Fibroblast of lung (primary cell): ENCODE measurements at places on chromosomes 3 and 15. TPM values are rescaled to one million over a fixed set of nuclear protein-coding genes. Genes with fewer than 3 reads are reported as not detected.

Gene ARL8B
- total RNA-seq: 56.0 and 74.8 TPM in 2 replicates

GRCh38 chr3:120457827-120458226 lies 7.0 kb upstream of the FSTL1 start:
- no peaks in the 10 kb centered on the region for H3K27me3 ChIP-seq
- no peaks in the 10 kb centered on the region for H3K36me3 ChIP-seq
- no peak overlapping the region for H3K27ac ChIP-seq
- no peak for DNase-seq
- no peak overlapping the region for H3K4me3 ChIP-seq
- no peaks in the 10 kb centered on the region for H3K4me1 ChIP-seq

DNA sequence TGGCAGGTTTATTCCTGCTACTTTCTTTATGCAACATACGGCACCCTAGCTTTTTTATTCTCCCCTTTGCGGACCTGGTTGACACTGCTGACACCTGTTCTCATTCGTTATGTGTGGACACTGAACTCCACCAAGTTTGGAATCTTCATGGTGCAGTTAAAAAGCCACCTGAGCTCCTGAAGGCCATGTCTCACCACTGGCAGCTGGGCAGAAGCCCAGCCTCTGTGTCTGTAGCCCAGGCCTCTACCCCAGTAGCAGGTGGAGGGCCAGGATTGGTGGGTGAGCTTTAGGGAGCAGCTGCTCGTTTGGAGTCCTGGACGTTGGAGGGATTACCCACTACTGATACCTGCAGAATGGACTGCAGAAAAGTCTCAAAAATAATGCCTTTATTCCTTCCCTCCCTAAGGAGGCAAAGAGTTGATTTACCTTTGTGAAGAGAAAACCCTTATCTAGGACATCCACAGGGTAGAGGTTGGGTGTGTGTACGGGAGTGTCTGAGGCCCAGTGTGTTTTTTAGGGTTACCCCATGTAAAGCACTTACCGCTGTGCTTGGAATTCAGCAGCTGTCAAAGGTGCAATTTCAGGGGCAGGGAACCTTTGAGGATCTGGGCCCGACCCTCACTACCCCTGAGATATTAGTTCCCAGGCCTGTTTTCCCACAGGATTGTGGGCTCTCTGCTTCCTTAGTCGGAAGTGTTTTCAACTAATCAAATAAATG lies 637 bp upstream of the CCNDBP1 start:
- no peak for DNase-seq
- no peaks in the 10 kb centered on the region for H3K27me3 ChIP-seq
- H3K36me3 ChIP-seq: peaks cover 3% of the 10 kb centered on the region
- H3K27ac ChIP-seq: no peak overlapping the region
- H3K4me3 ChIP-seq: no peak overlapping the region

- H3K27me3 ChIP-seq: no peaks in the 10 kb centered on the region
- H3K27ac ChIP-seq: no peak overlapping the region
- H3K4me3 ChIP-seq: no peak overlapping the region
- H3K36me3 ChIP-seq: no peaks in the 10 kb centered on the region
These were observed 15.3 kb downstream of the SCG3 start for GRCh38 chr15:51696566-51696965.

GRCh38 chr3:154718053-154718452 lies 288.1 kb upstream of the GPR149 start:
- no peaks in the 10 kb centered on the region for H3K4me1 ChIP-seq
- no peak overlapping the region for H3K4me3 ChIP-seq
- no peaks in the 10 kb centered on the region for H3K27me3 ChIP-seq
- no peaks in the 10 kb centered on the region for H3K36me3 ChIP-seq
- H3K27ac ChIP-seq: no peak overlapping the region

DNA sequence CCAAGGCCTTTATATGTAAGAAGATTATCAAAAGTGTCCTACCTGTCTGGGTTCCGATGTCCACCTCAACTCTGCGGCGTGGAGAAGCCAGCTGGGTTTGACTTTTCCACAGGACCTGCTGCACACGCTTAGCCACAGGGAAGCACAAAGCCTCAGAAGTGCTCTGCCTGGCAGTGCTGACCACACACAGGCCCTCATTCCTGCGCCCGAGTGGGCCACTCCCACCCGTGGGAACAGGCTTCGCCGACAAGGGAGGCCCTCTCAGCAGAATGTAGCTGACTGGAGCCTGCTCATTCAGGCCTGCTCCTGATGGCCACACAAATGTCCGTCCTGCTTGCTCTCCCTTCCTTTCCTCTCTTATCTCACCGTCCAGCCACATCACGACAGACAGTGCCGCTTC lies 221.4 kb upstream of the LRRN1 start:
- H3K4me3 ChIP-seq: no peak overlapping the region
- no peak for DNase-seq
- no peak overlapping the region for H3K27ac ChIP-seq
- H3K4me1 ChIP-seq: no peaks in the 10 kb centered on the region

Gene TMCO5A
- total RNA-seq: not detected in 2 replicates

Gene ROPN1B
- not detected in 2 replicates for total RNA-seq

DNA sequence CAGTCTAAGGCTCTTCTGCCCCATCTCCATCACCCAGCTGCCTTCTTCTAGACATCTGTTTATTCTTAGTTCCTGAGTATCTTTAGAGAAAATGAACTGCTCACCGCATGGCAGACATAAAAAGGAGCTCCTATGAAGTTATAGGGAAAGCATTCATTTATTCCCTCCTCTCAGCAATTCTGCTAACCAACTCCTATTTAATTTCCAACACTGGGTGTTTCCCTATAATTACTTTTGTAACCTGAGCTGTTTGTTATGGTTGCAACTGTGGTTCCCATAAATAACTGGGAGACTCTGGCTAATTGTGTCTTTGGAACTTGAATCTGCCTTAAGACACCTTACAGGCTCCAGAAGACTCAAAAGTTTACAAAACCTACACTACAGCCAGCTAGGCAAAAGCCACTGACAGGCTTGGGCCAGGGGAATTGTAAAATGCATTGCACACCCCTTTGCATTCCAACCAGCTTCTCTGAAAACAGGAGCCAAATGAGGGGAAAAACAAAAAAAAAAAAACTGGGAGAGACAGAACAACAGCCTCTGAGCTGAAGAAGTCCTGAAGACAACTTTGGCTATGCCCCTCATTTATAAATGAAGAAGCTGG lies 231.5 kb upstream of the FEZF2 start:
- H3K27ac ChIP-seq: peak overlapping the region; percentile 85
- no peaks in the 10 kb centered on the region for H3K27me3 ChIP-seq
- peak; percentile 51 for DNase-seq
- peaks cover 47% of the 10 kb centered on the region for H3K4me1 ChIP-seq

DNA sequence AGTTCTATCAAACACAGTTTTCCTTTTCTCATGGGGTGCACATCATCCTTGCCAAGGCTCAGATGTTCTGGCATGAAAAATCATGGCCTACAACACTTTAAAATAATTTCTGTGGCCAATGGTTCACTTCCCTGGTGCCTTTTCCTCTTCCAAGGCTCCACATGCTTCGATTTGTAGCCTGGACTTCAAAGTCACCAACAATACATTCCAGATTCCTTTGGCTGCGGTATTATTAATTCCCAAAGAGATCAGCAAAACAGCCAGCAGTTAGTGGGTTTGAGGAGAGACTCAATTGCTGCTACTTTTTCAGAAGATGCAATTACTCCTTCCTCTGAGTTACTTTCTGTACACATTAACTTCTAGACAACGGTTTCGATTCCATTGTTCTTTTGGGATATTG lies 80.3 kb upstream of the CCDC80 start:
- no peaks in the 10 kb centered on the region for H3K4me1 ChIP-seq
- H3K36me3 ChIP-seq: no peaks in the 10 kb centered on the region
- no peak overlapping the region for H3K4me3 ChIP-seq
- DNase-seq: no peak
- H3K27ac ChIP-seq: no peak overlapping the region

Gene DAPK2
- 8.0 and 14.4 TPM in 2 replicates for total RNA-seq

DNA sequence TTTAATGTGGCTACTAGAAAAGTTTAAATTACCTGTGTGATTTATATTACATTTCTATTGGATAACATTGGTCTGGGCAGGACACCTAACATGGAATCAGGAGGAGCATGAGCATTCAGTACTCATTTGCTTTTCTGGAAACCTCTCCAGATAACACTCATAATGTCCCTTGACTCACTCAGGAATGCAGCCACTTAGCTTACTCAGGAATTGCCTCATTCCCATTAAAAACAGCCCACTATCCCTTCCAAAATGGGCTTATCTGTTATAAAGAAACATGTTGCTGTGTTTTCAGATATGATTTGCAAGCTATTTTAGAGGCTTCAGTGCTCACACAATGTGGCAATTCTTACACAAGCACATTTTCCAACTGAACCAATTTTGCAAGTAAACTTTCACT lies 17.1 kb downstream of the GBE1 start:
- no peaks in the 10 kb centered on the region for H3K27me3 ChIP-seq
- H3K4me3 ChIP-seq: no peak overlapping the region
- peaks cover 16% of the 10 kb centered on the region for H3K4me1 ChIP-seq
- peak; percentile 97 for DNase-seq
- H3K27ac ChIP-seq: peak overlapping the region; percentile 88

DNA sequence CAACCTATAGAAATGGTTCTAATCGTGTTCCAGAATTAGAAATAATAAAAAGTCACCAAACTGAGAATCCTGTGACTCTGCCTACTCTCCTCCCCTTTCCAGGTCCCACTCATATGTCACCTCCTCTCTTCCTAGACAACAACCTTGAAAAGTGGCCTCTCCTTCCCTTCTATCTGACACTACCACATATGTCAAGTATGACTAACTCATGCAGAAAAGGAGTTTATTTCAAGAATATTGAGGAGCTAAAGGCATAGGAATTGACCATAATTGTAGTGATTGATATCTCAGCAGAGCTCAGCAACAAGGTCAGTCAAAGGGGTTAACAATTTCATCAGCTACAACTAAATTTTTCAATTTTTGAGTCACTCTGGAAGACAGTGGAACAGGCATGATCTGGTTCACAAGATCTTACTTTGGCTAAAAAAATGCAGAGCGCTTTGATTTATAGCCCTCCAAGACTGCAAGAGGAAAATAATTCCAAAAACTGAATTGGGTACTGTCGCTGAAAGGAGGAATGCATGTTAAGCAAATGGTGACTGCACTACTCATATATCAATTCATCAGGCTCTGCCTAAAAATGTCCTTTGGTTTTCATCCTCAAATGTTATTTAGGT lies 160.6 kb upstream of the ARHGEF26 start:
- H3K4me3 ChIP-seq: no peak overlapping the region
- no peak for DNase-seq
- no peaks in the 10 kb centered on the region for H3K36me3 ChIP-seq
- H3K27ac ChIP-seq: no peak overlapping the region

DNA sequence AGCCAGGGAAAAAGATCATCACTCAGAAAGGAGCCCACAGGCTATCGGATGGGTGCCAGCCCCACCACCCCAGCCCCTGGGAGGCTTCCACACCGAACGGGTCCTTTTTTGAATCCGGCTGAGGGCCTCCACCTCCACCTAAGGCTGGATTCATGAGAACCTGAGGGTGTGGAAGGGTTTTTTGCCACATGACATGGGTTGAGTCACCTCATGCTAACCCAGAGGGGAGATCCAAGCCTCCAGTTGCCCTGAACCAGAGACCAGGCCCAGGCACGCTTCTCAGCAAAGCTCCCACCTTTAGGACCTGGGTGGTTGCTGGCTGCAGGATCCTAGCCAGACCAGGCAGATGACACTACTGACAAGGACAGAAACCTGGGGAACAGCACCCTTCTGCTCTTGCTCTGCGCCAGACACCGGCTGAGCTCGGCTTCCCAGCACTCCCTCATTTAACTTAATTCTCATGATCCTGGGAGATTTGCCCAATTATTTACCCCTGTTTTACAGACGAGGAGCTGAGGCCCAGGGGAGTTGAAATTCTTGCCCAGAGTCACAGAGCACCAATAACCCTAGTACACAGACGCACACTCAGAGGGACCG lies 25.6 kb downstream of the DUSP7 start:
- no peaks in the 10 kb centered on the region for H3K4me1 ChIP-seq
- no peak overlapping the region for H3K4me3 ChIP-seq
- H3K36me3 ChIP-seq: no peaks in the 10 kb centered on the region
- H3K27ac ChIP-seq: no peak overlapping the region
- DNase-seq: no peak
- H3K27me3 ChIP-seq: no peaks in the 10 kb centered on the region

DNA sequence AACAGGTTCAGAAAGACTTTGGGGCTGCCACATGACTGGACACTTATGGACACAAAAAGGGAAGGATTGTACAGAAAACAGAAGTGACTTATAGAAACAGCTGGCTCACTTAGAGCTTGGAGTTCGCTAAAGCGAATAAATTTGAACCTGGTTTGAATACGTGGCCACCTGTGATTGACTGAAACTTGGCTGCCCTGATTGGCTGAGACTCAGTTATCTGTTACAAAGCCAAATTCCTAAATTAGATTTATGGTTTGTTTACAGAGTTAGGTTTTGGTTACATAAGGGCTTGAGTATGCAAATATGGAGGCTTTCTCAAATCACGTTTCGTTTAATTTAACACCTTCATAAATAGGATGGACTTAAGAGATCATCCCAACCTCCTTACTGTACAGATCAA lies 270.2 kb downstream of the THSD4 start:
- H3K27me3 ChIP-seq: no peaks in the 10 kb centered on the region
- peak; percentile 23 for DNase-seq
- H3K36me3 ChIP-seq: no peaks in the 10 kb centered on the region
- H3K4me1 ChIP-seq: peaks cover 10% of the 10 kb centered on the region
- H3K27ac ChIP-seq: no peak overlapping the region

DNA sequence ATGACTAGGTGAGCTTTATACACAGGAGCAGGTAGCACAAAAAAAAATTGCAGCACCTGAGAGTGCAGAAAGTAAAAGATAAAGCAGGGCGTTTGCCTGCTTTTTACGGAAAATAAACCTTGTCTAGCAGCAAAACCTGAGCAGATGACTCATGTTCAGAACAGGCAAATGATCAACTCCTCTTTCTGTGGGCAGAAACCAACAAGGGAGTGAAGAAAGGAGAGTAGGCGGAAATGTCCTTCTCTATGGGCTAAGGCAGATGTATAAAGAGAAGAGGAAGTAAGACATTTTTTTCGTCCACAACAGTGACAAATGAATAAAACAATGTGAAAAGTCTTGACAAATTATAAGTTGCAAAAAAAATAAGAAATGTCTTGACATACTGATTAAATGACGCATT lies 24.5 kb upstream of the GMNC start:
- H3K4me1 ChIP-seq: no peaks in the 10 kb centered on the region
- DNase-seq: peak; percentile 26
- H3K27ac ChIP-seq: no peak overlapping the region
- H3K4me3 ChIP-seq: no peak overlapping the region
- H3K36me3 ChIP-seq: no peaks in the 10 kb centered on the region

DNA sequence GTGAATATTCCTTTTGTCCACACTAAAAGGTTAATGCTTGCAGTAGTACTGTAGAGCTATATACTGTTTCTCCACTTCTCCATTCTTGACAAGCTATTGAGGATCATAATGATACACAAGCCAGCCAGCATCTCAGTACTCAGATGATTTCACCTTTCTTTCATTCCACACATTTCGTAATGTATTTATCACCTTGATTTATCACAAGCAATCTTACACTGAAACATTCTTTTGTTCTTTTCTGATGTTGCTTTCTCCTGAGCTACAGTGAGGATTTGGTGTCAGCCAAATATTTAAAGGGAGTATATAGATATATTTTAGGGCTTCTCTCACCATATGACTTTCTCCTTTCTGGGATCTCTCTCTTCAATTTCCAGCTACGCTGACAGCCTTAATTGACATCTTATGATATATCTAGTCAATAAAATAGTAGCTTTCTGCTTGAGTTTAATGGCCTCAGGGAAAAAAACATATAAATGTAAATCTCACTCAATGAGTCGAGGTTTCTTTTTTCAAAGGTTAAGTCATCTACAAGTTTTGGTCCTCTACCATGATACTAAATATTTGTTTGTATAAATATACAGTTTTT lies 1327.0 kb downstream of the NSUN3 start:
- no peaks in the 10 kb centered on the region for H3K4me1 ChIP-seq
- H3K27me3 ChIP-seq: no peaks in the 10 kb centered on the region
- no peak overlapping the region for H3K4me3 ChIP-seq
- H3K36me3 ChIP-seq: no peaks in the 10 kb centered on the region
- H3K27ac ChIP-seq: no peak overlapping the region
